Kidney epithelial cell (primary cell): ENCODE measurements at places on chromosomes 5 and 9.

DNA sequence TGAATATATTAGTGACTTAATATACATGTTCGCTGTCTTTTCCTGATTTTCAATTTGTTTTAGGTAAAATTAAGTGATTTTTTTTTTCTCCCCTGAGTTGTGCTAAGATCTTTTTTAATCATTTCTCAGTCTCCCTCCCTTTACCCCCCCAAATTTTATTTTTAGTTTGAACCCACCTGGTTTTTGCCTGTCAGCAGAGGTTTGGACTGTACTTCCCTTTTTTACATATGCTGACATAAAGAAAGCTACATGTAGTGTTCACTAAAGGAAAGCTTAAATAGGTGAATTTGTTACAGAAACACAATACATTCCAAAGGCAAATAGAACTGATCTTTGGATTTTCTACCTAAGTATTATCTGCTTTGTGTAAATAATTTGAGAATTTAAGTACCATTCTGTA, 82.2 kb downstream of the IPO11 start:
- DNase-seq = no peak

- DNase-seq = peak; percentile 90
Measured at GRCh38 chr5:136058039-136058971, 29.5 kb downstream of the TGFBI start.

DNA sequence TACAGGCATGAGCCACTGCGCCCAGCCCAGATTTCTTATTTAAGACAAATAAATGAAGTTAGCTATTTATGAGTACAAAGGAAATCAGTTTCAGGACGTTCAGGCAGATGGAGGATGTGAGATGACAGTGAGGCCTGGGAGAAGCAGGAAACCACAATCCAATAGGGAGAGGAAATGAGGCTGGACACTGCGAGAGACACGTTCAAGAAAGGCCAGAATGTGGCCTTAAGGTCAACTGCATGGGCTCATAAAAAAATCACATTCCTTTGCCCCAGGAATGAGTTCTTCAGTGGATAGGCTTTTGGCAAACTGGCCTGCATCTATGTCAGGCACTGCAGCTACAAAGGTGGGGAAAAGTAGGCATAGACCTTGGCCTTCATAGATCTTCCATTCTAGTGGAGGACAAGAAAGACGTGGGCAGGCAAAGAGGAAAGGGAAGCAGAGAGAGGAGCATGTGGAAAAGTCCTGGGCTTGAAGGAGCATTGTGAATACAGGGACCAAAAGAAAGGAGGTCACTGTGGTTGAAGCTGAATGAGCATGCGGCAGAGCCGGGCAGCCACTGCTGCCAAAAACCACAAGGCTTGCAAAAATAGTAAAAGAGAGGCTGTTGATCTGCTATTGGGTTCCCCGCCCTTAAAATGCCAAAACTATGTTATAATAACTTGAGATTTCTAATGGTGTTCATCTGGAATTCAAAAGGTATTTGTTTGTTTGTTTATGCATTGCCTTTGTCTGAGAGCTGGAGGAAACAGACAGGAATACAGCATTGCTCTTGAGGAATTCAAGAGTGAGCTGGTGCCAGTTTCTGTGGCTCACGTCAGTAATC, 133.0 kb downstream of the GNA14 start:
- DNase-seq = no peak

DNA sequence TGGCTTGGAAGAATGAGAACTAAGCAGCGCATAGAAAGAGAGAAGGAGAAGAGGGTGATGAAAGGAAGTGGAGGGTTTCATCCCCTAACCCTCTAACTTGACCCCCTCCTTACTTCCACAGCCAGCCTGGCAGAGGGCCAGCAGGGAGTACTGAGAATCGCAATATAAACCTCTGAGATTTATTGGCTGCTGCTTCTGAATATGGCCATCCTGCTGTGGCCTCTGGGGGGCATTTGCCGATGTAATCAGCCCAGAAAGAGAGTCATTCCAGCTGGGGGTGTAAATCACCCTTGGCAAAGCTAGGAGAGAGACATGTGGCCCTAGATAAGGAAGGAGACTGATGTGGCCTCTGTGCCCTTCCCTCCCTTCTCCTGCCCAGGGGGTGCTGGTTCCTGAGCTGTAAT, 960 bp upstream of the GFRA3 start:
- DNase-seq = no peak

GRCh38 chr5:96509316-96509715, 76.3 kb upstream of the PCSK1 start:
- DNase-seq = no peak

DNA sequence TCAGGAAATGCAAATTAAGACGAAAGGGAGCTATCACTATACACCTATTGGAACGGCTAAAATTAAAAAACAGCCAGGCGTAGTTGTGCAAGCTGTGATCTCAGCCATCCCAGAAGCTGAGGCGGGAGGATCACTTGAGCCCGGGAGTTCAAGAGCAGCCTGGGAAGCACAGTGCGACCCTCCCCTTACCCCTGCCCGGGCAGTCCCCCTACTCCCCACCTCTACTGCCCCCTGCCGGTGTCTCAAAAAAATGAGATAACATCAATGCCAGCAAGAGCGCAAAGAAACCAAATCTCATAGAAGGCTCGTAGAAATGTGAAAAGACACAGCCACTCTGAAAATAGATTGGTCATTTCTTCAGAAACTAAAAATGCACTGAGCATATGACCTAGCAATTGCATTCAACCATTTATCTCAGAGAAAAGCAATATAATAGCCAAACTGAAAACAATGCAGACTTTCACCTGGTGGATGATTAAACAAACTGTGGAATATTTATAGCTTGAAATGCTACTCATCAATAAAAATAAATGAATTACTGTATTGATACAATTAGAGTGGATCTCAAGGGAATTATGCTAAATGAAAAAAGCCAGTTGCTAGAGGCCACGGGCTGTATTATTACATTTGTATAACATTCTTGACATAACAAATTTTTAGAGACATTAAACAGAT, 20.6 kb downstream of the OR2V2 start:
- DNase-seq = no peak

DNA sequence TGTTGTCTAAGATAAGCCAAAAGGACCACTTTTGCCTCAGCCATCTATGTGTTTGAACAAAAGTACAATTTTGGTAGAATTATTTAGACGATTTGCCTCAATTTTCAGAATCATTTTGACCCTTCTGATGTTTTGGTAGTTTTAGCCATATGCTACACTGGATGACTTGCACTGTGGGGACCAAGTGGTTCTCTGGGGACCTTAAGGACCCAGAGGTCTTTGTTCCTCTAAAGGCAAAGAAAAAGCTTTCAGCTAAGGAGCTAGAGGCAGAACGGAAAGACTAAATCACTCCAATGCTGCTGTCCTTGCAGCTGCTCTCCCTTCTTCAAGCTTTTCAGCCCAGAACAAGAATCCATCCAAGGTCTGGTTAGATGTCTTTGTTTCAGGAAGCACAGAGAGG, 51.0 kb upstream of the APC start:
- DNase-seq = no peak

DNA sequence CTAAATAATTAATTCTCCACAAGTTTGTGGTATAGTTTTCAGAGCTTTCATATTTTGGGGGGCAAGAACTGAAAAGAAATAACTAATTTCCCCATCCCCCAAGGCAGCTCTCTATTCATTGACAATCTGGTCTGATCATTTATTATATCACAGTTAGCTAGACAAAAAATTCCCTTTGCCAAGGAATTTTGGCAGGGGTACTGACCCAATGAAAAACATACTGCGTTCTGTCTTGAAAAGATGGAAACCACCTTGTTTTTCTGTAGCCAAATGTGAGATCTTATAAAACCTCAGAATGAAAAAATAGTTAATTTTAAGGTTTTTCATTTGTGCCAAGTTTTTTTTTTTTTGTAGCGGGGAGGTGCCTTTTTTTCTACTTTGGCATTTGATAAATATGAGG, 1008.9 kb downstream of the EFNA5 start:
- DNase-seq = no peak

DNA sequence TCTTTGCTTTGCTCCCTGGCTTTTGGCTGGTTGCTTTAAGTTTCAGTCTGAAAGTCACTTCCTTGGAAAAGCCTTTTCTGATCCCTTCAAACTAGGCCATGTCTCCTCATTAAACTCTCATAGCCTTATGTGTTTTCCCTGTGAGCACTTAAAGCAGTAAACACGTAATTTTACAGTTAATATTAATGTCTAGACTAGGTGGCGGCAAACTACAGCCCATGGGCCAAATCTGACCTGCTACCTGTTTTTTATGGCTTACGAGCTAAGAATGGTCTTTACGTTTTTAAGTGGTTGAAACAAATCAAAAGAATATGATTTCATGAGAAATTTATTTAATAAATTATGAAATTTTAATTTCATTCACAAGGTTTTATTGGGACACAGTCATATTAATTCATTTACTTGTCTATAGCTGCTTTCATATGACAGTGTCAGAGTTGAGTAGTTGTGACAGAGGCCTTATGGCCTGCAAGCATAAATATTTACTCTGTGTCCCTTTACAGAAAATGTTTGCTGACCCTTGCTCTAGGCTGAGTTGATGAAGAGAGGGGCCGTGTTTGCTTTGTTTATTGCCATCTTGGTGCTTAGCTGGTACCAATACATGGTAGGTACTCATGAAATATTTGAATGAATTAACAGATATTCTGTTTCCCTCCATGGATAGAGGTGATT, 7.4 kb downstream of the SLC44A1 start:
- DNase-seq = no peak

DNA sequence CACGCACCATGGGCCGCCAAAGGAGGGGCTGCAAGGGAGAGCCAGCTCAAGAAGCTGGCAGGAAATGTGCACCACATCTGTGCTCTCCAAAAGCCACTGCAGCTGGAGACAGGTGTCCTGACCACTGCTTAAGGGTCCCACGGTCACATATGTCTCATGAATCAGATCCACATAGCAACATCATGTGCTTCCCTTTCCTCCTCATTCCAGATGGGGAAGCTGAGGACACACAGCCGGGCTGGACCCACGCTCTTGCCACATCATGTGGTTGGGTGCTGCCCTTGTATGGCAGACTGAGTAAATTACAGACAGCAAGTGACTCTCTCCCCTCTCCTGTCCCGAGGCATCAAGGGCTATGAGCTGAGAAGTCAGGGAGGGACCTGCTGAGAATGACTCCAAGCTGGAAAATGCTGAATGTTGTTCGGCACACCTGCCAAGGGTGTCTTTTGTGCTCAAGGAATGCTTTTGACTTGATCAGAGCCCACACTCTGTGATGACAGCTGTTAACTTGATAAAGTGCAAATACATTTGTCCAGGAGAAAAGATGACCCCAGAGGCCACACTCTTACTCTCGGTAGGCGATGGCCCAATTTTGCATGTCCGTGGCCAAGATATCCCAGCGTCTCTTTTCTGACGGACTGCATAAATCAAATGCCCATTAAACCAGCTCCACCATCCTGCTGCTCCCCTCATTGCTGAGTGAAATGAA, 58.2 kb downstream of the NSUN2 start:
- no peak for DNase-seq

GRCh38 chr5:170809551-170809950, 26.0 kb downstream of the GABRP start:
- no peak for DNase-seq

GRCh38 chr9:108550106-108550505, 305.7 kb downstream of the ACTL7B start:
- no peak for DNase-seq

- no peak for DNase-seq
Measured at GRCh38 chr9:137827908-137828526, 49.6 kb upstream of the CACNA1B start.

GRCh38 chr5:144422018-144422727, 251.5 kb downstream of the KCTD16 start:
- no peak for DNase-seq

GRCh38 chr5:93423300-93423699, 157.7 kb downstream of the NR2F1-AS1 start:
- DNase-seq = no peak

DNA sequence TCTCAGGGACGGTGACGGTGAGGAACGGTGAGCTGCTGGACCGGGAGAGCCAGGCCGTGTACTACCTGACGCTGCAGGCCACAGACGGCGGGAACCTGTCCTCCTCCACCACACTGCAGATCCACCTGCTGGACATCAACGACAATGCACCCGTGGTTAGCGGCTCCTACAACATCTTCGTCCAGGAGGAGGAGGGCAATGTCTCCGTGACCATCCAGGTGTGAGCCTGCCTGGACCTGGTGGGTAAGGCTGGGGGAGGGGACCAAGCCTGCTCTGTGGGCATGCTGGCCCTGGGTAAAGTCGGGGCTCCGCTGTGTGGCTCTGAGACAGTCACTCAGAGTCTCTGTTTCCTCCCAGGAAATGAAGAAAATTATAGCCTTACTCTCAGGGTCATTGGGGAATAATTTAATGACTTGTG, 29.3 kb downstream of the CDHR2 start:
- no peak for DNase-seq

GRCh38 chr5:98786191-98786853, 12.9 kb downstream of the RGMB start:
- DNase-seq = no peak

DNA sequence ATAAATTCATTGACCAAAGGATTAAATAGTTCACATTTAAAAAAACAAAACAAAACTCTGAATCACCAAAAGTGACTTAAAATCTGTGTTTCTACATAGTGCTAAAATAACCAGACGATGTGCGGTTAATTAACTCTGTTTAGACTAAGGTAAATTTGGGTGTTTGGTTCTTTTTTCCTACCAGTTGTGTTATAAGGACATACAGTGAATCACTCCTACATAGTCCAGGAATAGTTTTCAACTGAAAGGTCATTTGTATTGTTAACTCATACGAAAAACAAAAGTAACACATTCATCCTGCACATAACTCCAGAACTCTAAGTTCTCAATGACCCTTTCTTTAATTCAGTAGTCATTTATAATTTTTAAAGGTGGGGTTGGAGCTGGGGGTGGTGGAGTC, 203.7 kb downstream of the GLIS3 start:
- DNase-seq = no peak
